NCI-H1436 (cell line): ENCODE measurements at places on chromosomes 5 and 9.

DNA sequence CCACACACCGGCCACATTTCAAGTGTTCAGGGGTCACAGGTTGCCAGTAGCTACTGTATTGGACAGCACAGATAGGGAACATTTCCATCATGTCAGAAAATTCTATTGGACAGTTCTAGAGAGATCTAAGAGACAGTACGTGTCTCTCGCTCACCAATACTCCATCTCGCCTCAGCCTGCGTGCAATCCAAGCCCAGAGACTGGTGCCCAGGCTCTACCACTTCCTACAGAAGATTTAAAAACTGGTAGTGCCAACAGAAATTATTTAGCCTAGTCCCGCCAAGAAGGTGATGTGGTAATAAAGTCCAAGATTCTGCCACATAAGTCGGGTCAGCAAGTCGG is 390 bp upstream of the SNX2 start:
- no peak for DNase-seq

DNA sequence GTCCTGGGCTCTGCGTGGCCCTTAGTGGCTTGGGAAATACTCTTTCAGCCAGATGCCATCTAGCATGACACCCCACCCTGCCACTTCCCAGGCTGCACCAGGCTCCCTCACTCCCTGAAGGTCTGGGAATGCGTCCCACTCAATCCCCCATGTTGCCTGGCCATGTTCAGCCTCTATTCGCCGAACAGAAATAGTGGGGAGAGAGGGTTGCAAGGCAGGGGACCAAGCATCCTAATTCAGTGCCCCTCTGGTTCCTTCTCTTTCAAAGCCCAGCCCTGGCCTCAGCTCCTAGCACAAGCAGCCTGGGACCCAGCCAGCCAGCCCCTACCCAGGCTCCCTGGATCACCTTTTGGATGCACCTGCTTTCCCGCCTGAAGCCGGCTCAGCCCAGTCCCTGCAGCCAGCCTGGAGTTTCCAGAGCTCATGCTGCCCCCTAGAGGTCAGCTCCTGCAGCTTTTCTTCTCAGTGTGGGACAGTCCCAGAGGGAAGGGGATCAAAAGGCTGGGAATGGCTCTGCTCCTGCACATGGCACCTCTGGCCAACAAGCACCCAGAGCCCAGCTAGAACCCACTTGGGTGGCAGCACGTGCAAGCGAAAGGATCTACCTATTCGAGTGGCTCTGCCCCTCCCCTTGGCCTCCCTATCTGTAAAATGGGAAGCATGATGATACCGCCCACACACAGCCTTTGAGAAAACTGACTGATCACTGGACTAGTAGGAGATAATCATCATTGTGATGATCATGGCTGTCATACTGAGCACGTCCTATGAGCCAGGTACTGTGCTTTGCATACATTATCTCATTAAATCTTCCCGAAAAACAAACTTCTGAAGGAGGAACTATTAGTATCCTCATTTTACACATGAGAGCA is 48.7 kb upstream of the C5orf58 start:
- DNase-seq, result peak; percentile 34

DNA sequence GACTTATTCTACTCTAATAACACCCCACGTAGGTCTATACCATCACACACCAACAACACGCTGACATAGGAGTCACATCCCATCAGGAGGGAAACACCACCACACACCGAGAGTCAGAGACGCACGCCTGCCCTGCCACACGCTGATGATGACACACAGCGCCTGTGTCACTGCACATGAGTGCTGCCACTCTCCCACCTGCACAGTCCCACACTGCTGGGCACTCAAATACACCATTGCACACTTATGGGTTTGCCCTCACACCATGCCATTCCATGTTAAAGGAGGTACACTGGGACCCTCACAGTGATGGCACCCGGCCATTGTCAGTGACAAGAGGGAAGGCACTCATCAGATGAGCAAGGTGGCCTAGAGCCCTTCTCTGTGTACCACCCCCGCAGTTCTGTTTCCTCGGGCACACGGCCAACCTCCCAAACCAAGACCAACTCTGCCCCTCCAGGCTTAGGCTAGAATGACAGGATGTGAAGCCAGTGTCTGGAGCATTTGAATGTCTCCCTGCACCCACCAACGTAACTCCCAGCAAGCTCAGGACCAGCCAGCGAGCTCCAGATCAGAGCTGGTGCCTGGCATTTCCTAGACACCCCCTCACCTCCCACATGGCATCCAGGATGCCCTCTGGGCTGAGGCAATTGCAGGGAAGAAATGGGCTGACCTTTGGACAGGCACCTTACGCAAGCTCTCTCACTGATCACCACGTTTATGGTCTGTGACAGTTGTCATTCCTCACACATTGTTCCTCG is 3.6 kb upstream of the CPLX2 start:
- peak; percentile 22 for DNase-seq

GRCh38 chr5:148014276-148014675 is 49.5 kb upstream of the SPINK5 start:
- no peak for DNase-seq

GRCh38 chr9:86598411-86599239 is 244.4 kb upstream of the TUT7 start:
- no peak for DNase-seq

- no peak for DNase-seq
Observed at GRCh38 chr5:17720071-17720470, 85.8 kb downstream of the TAF11L14 start.

- DNase-seq, result no peak
Observed at GRCh38 chr5:38381361-38381760, 123.0 kb downstream of the EGFLAM start.

- DNase-seq, result no peak
Observed at GRCh38 chr5:36417668-36418067, 116.0 kb upstream of the RANBP3L start.

DNA sequence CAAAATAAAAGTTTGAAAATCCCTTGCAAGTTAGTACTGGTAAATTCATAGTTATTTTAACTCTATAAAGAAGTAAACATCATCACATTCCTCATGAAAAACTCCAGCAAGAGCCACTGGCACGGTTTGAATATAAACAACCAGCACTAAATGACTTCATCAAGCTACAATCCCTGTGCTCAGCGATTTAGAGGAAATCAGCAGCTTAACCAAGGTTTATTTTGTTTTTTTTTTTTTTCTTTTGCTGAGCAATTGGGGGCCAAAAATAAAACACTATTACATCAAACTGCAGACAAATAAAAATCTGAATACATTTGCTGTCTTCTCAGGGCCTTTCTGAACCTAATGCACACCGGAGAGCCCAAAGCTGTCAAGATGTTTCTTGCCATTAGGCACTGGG is 106.2 kb upstream of the SLC24A2 start:
- DNase-seq, result no peak

DNA sequence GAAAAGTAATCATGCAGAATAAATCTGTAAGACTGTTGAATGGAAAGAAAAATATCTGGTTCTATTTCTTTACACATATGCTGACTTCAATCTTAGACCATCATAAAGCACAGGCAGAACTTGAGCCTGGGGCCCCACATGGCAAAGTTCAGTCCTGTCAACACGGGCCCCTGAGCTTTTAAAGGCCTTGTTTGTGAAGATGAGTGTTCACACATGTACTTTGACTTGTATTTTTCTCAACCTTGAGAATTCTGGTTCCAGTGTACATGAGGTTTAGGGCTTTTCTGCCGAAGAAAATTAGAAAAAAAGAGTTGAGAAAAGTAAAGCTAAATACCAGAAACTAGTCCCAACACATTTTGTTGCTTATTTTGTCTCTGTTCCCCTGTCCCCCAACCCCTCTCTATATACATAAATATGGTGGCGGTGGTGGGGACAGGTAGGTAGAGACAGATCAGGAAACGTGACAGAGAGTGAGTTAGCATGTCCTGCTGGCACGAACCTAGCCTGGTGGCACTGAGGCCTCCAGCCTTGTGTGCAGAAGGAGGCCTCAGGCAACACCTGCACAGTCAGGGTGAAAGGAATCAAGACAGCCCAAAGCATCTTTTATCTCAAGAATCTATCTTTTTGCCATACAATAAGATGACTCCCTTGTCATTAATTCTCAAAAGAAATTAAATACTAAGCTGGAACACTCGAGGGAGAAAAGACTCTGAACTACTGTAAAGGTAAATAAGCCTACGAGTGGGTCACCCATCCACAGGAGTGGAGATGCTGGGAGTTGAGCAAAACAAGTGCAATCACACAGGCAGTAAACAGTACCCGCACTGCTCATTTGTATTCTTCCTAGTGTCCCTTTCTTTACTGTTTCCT is 22.9 kb downstream of the LIFR start:
- no peak for DNase-seq
